Activated T-helper 9 cell treated with anti-CD3 and anti-CD28 coated beads, Interleukin-2, amount 50 U/mL, for 16 hours (primary cell): ENCODE measurements at places on chromosomes 11 and 22.

DNA sequence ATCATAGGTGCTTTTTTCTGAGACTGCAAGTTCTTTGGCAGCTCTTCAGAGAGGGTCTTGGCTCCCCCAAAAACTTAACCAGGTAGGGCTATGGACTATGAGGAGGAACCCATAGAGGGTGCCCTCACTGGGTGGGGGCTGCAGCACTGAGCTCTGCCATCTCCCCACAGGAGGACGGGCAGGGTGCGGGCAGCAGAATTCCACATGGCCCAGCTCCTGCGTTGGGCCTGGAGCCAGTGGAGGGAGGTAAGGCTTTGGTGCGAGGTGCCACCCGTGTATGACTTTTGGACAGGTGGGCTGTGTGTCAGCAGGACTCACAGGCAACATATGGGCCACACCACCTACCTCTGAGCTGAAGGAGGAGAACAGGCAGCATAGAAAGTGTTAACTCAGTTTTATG, 58.4 kb downstream of the PISD start:
- no peak for DNase-seq

GRCh38 chr22:49449811-49450446, 377.7 kb downstream of the BRD1 start:
- no peak for DNase-seq

DNA sequence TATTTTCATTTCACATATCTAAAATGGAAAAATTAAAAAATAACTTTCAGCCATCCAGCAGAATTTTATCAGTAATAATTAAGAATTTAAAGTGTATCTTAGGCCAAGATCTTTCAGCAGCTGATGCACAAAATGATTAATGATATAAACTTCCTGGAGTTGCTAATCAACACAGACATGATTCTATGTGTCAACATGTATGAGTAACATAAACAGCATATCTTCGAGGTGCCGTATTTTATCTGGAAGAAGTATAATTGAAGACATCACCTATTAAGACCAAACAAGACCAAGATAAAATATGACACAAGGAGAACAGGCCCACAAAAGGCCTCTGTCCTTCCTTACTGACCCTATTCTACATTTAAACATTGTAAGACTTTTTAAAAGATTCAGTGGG, 45.2 kb downstream of the SLC5A12 start:
- no peak for DNase-seq

DNA sequence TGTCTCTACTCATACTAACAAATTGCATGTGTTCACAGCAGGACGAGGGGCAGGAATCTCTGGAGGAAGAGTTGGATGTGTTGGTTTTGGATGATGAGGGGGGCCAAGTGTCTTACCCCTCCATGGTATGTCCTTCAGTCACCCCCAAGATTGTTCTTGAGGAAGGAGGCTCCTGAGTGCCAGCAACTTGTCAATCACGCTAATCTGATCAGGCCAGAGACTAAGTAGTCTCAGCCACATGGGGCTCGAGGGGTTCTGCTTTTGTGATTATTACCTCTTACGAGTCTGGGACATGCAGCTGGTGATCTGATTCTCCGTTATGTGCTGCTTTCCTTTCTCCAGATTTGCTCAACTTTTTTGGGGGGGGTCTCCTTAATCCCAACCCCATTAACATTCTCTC, 54.3 kb downstream of the CTNND1 start:
- no peak for DNase-seq

GRCh38 chr11:109998921-109999320, 94.3 kb upstream of the ZC3H12C start:
- DNase-seq = no peak

DNA sequence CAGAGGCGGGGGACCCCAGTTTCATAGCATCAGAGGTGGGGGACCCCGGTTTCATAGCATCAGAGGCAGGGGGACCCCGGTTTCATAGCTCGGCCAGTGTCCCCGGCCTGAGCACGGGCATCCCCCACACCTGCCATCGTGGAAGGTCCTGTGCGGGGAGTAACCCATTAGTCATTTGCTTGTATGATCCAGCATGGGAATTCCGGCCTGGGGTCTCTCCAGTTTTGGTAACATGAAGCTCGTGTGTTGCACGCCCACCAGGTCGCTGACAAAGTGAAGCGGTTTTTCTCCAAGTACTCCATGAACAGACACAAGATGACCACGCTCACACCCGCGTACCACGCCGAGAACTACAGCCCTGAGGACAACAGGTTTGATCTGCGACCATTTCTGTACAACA, 29.0 kb upstream of the KRTAP5-7 start:
- no peak for DNase-seq

GRCh38 chr11:92222701-92223100, 1.9 kb upstream of the FAT3 start:
- no peak for DNase-seq

- no peak for DNase-seq
Observed at GRCh38 chr11:2567026-2567671, 122.3 kb downstream of the KCNQ1 start.

GRCh38 chr22:29400576-29400975, 12.2 kb upstream of the AP1B1 start:
- DNase-seq = no peak

DNA sequence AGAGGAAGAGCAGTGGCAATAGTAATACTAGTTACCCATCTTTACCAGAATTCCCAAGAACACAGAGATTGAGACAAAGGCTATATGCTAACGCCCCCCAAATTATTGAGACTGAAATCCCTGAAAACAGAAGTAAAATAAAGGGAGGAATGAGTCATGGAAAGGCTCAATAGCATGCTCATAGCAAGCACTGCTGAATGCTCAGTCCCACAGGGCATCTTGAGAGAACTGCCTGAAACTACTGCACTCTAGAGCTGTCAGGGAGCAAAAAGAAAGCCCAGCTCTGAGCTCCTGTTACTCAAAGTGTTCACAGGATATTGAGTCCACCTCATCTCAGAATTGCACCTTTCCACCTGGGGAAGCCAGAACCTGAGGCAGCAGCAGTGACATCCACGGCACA, 44.1 kb upstream of the FIBIN start:
- DNase-seq = no peak

GRCh38 chr22:23132376-23133091, 9.3 kb downstream of the RSPH14 start:
- DNase-seq = no peak

DNA sequence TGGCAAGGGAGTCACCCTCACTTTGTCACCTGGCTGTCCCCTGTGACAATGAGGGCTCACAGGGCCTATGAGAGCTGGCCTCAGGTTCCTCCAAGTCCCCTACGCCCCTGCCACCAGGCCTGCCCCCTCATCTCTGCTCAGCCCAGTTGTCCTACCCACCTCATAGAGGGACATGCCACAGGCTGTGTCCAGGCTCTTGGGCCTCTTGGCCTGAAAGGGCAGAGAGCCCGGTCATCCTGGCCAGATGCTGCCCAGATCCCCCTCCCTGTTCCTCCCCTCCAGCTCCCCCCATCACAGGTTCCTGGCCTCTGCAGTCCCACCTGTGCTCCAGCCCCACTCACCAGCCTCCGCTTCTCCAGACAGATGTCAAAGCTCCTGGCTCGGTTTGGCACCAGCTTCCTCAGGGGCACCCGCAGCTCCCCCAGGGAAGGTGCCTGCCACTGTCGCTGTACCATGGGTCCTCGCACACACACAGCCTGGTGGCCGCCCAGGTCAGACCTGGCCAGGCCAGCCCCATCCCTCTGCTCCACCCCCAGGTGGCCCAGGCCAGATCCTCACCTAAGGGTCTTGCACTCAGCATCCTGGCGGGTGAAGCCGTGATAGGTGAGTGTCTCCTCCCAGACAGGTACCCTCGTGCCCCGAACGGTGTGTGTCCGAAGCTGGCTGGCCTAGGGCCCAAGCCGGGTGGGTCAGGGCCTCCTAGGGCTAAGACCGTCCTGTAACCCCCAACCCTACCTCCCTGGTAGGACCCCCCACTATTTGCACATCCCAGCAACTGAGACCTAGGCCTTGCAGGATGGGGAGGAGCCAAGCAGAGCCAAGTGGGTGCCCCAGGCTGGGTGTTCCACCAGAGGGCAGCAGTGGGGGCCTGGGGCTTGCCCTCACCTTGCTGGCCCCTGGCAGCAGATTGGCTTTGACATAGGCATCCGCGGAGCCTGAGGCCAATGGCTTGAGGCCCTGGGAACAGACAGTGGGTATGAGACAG, 8.3 kb downstream of the NDUFV1 start:
- DNase-seq = peak; percentile 31

- no peak for DNase-seq
Observed at GRCh38 chr11:119744577-119744976, 15.6 kb upstream of the NECTIN1 start.

- no peak for DNase-seq
Observed at GRCh38 chr22:30565341-30565740, 9.1 kb downstream of the GAL3ST1 start.

GRCh38 chr11:112212710-112213109, 13.5 kb upstream of the PTS start:
- no peak for DNase-seq

DNA sequence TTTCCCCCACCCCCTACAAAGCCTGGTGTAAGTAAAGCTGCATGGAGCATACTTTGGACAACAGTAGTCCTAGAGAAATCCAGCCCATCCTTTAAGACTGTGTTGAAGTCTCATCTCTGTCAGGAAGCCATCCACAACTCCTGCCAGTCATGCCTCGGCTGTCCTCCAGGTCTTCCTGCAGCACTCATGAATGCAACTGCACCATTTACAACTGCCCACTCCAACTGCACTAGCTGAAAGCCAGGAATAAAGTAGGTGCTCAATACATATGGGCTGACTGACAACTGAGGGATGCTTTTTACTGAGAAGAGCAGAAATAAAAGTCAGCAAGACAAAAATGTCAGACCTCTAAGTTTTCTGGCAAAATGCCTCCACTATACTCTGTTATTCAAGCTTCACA, 27.4 kb downstream of the IL18BP start:
- DNase-seq = no peak

DNA sequence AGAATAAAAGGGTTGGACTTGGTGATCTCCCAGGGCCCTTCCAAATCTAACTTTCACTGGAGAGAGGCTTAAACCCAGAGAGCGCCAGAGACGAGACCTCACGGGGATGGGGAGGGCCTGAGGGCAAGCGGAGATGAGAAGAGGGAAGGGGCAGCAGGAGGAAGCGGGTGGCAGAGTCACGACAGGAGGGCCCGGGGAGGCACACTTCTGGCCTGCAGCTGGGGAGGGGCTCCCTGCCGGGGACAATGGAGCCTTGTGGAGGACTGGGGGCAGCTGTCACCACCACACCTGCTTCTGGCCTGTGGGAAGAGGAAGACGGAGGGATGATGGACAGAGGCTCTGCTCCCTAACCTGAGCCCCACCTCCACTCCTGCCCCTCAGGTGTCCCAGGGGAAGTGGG, 40.2 kb downstream of the PDE2A start:
- no peak for DNase-seq

- no peak for DNase-seq
Observed at GRCh38 chr11:29801561-29801960, 215.3 kb downstream of the KCNA4 start.

DNA sequence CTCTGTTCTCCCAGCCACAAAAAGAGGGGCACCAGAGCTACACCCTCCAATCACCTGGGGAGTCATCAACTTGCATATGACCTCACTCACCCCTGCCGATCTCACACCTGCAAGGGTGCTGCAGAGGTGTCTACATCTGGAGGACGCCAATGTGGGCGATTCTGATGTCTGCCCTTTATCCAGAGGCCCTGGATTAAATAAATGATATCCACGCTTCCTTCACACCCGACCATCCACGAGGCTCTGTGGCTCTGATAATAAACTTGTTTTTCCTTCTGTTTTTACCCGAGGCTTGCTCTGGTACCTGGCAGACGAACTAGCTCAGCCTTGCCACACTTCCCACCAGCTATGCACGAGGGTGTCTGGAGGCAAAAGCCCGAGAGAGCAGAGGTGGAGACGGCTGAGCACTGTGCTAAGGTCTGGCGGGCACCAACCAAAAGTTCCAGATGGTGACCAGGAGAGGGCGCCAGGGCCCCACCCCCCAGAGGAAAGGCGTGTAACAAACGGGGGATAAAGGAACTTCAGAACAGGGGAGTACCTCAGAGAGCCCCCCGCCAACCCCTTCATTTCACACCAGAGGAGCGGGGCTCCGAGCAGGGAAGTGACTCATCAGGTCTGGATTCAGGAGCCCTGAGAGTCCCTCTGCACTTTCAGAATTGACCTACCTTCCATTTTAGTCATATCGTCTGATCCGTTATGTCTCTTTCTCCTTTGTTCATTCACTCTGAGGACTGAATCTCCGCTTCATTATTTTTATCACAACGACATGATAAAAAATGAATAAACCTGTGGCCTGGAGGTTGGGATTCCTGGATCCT, 13.5 kb downstream of the SCN3B start:
- no peak for DNase-seq

DNA sequence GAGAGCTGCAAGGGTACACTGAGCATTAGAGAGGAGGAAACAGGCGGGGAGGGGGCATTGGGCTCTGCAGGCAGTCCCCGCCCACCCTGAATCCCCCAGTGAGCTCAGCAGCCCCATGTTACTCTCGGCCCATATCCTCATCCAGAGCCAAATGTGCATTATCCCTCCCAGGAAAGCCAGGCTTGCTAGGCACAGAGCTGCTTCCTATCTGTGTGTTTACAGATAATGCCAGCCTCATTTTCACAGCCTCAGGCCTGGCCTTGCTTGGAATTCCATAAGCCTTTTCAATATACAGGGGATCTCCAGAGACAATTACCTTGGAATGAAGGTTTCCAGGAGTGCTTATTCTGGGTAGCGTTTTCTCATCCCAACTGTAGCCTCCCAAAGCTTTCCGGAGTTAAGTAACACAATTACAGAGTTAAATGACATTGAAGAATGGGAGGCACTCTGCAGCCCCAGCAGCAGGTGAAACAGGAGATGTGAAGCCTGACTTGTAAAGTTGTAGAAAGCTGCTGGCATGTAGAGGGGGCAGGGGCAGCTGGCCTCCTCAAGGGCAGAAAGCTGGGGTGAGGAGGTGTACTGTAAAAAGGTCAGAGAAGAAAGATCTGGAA, 91.5 kb upstream of the TBCEL start:
- no peak for DNase-seq

GRCh38 chr11:117945047-117945810, 16.0 kb upstream of the TMPRSS13 start:
- no peak for DNase-seq

DNA sequence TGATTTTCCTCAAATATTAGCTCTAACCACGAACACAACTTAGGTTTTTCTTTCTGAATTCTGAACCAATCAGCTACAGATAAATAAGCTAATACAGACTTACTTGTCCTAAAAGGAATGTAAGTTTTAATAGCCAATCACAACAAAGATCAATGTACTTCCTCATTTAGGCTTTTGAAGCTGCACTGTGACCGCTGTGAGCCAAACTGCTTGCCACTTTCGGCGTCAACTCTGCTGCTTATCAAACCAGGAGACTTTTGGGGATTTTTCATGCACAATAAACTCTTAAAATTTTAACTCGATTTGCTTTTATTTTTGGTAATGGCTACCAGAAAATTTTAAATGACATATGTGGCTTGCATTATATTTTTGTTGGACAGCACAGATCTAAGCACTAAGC, 92.5 kb downstream of the TMPRSS5 start:
- no peak for DNase-seq
